ENCODE measurements at places on chromosomes 6 and 20.

- no peak for DNase-seq
Observed at GRCh38 chr20:61549865-61550264, 297.8 kb downstream of the CDH4 start.

DNA sequence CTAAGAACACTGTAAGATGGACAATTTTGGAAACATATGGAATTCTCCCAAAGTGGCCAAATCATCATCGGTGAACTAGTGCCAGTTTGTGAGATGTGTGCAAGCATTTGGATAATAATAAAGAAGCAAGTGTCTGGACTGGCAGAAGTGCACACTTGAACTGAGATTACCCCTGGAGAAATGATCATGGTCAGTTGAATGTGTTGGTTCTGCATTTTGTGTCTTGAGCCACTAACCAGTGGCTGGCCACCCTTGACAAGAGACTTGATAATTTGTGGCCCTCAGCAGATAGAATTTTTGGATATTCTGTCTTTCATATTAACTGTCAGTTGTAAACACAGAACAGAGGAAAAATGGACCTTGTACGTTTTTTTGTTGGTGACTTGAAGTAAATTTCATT is 37.4 kb downstream of the CITED2 start:
- no peak for DNase-seq

GRCh38 chr6:170136541-170137175 is 154.2 kb downstream of the DLL1 start:
- DNase-seq = no peak

GRCh38 chr20:38651154-38651553 is 49.5 kb downstream of the ARHGAP40 start:
- DNase-seq = no peak

DNA sequence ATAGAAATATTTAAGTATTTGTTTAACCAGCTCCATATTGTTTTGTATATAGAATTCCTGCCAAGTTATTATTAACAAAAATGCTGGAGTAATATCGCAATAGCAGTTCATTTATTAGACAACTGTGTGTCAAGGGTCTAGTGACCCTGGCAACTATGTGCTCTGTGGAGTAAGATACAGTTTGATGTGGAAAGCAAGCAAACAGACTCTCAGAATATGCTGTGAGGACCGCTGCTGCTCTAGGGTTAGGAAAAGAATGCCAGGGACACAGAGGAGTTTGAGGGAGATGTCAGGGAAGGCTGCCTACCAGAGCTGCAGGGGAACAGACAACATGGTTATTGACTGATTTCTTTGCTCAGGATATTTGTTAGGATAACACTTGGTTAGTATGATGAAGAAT is 71.2 kb downstream of the HIVEP1 start:
- DNase-seq = no peak

- DNase-seq = no peak
Observed at GRCh38 chr20:3251806-3252205, 12.8 kb upstream of the SLC4A11 start.

GRCh38 chr6:3808199-3808598 is 41.0 kb upstream of the FAM50B start:
- DNase-seq = no peak

GRCh38 chr20:62573817-62574216 is 68.5 kb upstream of the SLCO4A1 start:
- DNase-seq = no peak

DNA sequence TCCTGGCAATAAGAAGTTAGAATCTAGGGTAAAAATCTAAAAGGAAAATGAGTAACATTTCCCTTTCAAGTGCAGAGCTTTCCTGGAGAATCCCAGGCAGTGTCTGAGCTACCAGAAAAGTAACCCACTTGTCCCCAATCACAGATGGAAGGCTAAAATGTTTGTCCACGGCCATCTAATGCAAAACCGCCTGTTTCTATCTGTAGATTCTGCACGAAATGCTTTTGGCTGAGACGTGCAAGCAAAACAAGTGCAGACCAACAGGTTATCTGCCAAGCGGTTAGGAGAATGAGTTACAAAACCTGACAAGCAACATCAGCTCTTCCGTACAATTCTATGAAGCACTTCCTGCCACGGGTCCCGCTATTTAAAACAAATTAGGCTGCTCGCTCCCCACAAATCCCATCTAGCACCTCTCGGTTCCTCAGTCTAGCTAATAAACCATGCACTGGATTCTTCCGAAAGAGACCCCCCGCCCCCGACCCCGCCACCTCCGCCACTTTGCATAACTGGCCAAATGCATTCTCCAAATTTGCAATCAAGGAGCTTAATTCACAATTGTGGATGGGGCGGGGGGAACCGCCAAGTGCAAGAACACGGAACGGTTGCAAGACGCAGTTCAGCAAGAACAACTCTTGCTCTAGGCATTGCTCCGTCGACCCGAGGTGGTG is 1.4 kb downstream of the ELOVL5 start:
- no peak for DNase-seq
